ENCODE measurements at places on chromosomes 2 and 18. TPM values are rescaled to one million over a fixed set of nuclear protein-coding genes. Genes with fewer than 3 reads are reported as not detected.

- no peak overlapping the region for H3K4me3 ChIP-seq
- H3K4me1 ChIP-seq: no peaks in the 10 kb centered on the region
- H3K27me3 ChIP-seq: no peaks in the 10 kb centered on the region
- no peak for DNase-seq
Measured at GRCh38 chr2:55395724-55396605, 23.7 kb downstream of the CCDC88A start.

GRCh38 chr2:152920846-152921245, 202.4 kb downstream of the ARL6IP6 start:
- no peaks in the 10 kb centered on the region for H3K27me3 ChIP-seq
- no peaks in the 10 kb centered on the region for H3K36me3 ChIP-seq
- no peaks in the 10 kb centered on the region for H3K4me1 ChIP-seq
- H3K4me3 ChIP-seq: no peak overlapping the region
- H3K27ac ChIP-seq: no peak overlapping the region
- DNase-seq: no peak

DNA sequence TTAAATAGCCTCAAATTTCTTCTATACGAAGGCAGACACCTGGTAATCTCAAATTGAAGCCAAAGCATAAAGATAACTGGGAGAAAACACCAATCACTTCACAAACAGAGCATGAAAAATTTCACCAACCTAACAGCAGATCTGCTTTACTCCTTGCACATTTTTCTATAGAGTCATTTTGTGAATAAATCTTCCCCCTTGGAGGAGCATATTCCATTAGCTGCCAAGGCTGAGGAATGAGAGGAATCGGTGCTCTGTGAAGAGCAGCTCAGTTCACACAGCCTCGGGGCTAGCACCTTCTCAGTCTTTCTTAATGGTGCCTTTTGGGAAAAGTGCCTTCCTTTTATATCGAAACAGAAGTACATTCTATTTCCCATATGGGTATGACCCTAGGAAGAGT, 1313.7 kb upstream of the NRXN1 start:
- no peaks in the 10 kb centered on the region for H3K27me3 ChIP-seq
- H3K4me1 ChIP-seq: no peaks in the 10 kb centered on the region
- no peak for DNase-seq
- H3K4me3 ChIP-seq: no peak overlapping the region
- no peak overlapping the region for H3K27ac ChIP-seq

CYP20A1 gene
- 38.5 TPM for total RNA-seq

PEX13 gene
- total RNA-seq: 21.7 TPM

NEU2 gene
- not detected for total RNA-seq

DNA sequence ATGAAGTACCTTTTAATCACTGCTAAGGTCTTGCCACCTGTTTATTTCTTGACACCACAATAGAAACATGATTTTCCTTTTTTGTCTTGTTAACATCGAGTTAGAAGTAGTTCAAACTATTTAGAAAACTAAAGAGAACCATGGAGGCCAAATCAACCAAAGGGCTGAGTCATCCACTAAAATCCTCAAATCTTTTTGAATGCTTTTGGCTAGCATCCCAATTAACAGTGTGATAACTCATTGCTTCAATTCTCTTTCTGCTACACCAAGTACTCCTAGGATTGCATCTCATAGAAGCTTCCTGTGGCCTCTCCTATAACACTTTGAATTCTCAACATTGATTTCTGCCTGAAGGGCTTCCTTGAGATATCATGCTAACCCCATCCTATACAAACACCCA, 159.9 kb upstream of the MMADHC start:
- no peaks in the 10 kb centered on the region for H3K4me1 ChIP-seq
- H3K36me3 ChIP-seq: no peaks in the 10 kb centered on the region
- no peak overlapping the region for H3K27ac ChIP-seq
- H3K27me3 ChIP-seq: no peaks in the 10 kb centered on the region
- DNase-seq: no peak

KHK gene
- total RNA-seq: 3.7 TPM

DNA sequence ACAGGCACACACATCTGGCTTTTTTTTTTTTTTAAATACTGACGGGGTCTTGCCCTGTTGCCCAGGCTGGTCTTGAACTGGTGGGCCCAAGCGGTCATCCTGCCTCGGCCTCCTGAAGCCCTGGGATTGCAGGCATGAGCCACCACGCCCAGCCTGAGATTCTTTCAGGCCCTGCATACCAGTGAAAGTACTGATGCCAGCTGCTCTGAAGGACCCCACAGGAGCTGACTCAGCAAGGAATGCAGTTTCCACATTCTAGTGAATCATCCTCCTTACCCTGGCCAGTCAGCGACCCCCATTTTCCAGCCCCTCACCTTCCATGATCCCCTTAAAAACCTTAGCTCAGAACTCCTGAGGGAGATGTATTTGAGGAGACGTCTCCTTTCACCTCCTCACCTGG, 5.8 kb upstream of the DTYMK start:
- peaks cover 23% of the 10 kb centered on the region for H3K4me1 ChIP-seq
- DNase-seq: no peak

DNA sequence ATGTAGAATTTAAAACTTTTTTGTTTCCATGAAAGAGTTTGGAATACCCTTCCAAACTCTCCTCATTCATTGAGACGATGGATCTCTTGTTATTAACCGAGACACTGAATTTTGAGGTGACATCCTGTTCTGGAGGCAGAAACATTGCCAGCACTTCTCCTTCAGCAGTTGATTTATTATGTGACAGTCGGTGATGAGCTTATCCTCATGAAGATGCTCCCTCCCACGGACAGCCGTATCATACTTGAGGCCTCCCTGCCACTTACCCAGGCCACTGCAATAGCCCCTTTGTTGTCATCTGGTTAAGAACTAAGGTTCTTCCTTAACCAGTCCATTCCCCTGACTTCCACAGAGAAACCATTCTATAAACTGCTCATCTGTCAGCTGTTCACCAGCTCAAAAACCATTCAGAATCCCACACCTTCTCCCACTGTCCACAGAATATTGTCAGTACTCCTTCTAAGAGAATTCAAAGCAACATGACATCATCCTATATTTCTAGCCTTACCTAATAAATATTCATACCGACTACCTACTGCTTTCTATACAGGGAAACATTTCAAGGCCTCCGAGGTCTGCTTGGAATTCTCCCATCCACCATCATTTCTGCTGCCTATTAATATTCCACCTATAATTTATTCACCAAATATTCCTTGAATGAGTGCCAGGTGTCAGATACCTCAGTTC, 139.0 kb upstream of the TRIB2 start:
- no peaks in the 10 kb centered on the region for H3K4me1 ChIP-seq
- H3K36me3 ChIP-seq: no peaks in the 10 kb centered on the region
- H3K27ac ChIP-seq: no peak overlapping the region
- no peak for DNase-seq
- H3K4me3 ChIP-seq: no peak overlapping the region
- H3K27me3 ChIP-seq: no peaks in the 10 kb centered on the region
